ENCODE measurements at places on chromosomes 16 and 17.

- DNase-seq = no peak
These were observed 16.9 kb downstream of the MAP3K3 start for GRCh38 chr17:63639125-63639524.

DNA sequence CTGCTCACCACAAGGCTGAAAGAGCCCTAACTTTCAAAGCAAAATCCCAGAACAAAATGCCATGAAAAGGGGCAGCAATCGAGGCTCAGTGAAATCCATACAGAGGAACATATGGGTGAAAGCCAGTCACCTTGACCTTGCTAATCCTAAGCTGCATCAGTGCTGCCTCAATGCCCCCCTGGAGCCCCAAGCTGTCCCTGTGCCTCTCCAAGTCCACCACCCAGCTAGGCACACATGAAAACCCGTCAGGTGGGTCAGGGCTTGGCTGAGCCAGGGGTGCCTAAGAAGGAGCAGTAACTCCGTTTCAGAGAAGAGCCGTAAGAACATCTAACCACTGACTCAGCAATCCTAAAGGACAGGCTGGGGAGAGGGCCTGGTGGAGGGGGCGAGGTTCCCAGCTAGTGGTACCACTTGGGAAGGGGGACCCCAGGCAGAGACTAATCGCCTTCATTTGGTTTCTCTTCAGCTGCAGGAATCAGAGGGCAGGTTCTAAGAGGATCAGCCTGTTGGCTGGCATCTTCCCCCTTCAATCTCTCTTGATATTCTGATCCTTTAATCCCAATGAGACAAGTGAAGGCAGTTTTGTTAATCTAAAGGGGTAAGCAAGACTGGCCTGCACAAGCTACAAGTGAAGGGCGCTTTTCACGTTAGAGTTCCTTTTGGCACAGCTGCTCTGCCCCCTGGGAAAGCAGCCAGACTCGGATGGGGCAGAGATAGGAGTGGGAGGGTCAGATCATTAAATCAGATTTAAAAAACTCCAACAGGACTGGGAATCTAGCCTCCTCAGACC lies 7.6 kb downstream of the PITPNA start:
- DNase-seq = no peak

DNA sequence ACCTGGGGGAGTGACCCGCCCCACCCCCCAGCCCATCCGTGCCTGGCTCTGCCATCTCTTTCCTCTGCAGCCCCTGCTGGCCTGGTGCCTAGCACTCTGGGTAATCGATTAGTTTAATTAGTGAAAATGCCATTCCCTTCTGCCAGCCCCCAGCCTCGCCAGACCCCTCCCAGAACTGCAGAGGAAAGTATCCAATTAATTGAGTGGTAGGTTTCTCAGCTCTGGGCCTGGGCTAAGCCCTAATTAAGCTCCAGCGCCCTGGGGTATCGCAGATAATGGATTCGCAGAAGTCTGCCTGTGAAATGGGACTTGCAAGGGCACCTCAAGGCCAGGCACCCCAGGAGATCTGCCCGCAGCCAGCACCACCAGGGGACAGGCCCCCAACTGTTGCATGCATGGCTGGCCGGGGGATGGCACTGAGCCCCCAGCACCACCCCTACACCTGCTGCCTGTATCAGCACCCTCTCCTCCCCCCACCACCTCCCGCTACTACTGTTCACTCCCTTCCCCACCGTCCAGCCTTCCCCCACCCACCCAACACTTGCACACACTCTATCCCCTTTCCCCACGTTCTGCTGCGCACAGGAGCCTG lies 19.7 kb upstream of the SPPL2C start:
- DNase-seq = no peak

GRCh38 chr17:50117202-50118051 lies 12.5 kb downstream of the SAMD14 start:
- DNase-seq = peak; percentile 84
